ENCODE measurements at places on chromosomes 2 and 18. TPM values are rescaled to one million over a fixed set of nuclear protein-coding genes. Genes with fewer than 3 reads are reported as not detected.

DNA sequence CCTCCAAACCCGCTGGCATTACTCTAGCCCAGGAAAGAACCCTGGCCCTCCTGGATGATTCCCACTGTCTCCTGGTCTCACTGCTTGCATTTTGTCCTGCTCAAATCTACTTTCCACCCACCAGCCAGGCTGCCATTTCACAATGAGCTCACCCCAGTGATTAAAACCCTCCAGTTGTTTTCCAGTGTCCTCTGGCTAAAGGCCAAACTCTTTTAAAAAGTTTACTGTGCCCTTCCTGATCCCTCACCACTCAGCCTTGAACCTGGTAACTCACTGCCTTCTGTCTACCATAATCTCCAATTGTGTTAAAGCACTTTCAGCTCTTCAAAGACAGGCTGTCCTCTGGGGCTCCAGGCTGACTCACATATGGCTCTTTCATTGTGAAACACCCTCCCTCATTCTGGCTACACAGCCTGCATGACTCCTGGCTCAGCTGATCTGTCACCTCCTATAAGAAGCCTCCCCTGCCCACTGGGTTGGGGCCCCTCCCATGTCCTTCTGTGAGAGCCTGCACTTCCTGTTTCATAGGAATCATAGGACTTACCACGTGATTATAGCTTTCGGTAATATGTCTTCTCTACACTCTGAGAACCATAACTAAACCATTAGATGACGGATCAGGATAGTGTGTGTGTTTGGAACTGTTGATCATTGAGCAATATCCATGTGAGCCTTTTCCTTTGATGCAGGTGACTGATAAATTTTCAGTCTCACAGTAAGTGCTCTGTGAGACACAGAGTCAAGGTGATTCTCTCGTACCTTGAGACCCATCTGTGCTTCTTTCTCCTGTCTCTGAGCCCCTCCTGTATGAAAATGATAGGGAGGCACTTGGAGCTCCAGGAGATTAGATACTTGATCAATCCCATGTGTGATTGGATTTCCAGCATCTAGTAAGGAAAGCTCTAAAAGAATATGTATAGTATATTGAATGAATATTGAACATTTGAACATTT lies 590.8 kb upstream of the ID2 start:
- DNase-seq, result no peak

DSG1 gene
- not detected for polyA plus RNA-seq

- no peak for DNase-seq
These were observed 288.3 kb upstream of the FBXO11 start for GRCh38 chr2:48194641-48195040.

DNA sequence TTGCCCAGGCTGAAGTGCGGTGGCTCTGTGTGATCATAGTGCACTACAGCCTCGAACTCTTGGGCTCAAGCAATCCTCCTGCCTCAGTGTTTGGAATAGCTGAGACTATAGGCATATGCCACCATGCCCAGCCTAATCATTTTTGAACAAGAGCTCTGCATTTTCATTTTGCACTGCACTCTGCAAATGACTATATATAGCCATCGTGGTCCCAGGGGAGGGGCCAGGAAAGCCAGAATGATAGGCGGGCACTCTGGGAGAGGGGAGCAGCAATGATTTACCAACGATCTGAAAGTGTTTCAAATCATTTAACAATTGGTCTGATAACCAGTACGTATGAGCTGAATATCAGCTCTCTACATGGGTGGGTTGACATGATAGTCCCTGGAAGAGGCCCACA lies 22.3 kb upstream of the ST3GAL5 start:
- DNase-seq, result no peak

CXCR2 gene
- polyA plus RNA-seq, result not detected

- no peak for DNase-seq
These were observed 110.5 kb downstream of the GATA6 start for GRCh38 chr18:22279741-22280452.

GYPC gene
- 4.3 TPM for polyA plus RNA-seq

GRCh38 chr2:18552351-18553077 lies 7.9 kb downstream of the RDH14 start:
- DNase-seq, result peak; percentile 62

VIL1 gene
- polyA plus RNA-seq, result not detected

GRCh38 chr2:33104052-33104623 lies 157.4 kb downstream of the LTBP1 start:
- DNase-seq, result peak; percentile 94

MLPH gene
- not detected for polyA plus RNA-seq

CABYR gene
- polyA plus RNA-seq, result 6.1 TPM

GRCh38 chr2:171798156-171798820 lies 95.8 kb downstream of the SLC25A12 start:
- DNase-seq, result peak; percentile 81

B3GNT7 gene
- 0.27 TPM for polyA plus RNA-seq

GRCh38 chr2:85468704-85469349 lies 50.3 kb downstream of the SH2D6 start:
- DNase-seq, result peak; percentile 60

POLR1A gene
- polyA plus RNA-seq, result 7.2 TPM

Data from endothelial cell of umbilical vein (primary cell).